ENCODE measurements at places on chromosomes 3 and 15. TPM values are rescaled to one million over a fixed set of nuclear protein-coding genes. Genes with fewer than 3 reads are reported as not detected.

CCDC9B gene
- total RNA-seq = 34.8 TPM

GASK1A gene
- total RNA-seq = 24.3 TPM

TGFBR2 gene
- 68.2 TPM for total RNA-seq

NCEH1 gene
- 12.0 TPM for total RNA-seq

SAMD7 gene
- not detected for total RNA-seq

GABRR3 gene
- total RNA-seq = not detected

ANKRD63 gene
- not detected for total RNA-seq

PATL2 gene
- total RNA-seq = 0.79 TPM

GPR87 gene
- 27.1 TPM for total RNA-seq

DYNLT2B gene
- 13.9 TPM for total RNA-seq

RLBP1 gene
- not detected for total RNA-seq

SLC27A2 gene
- not detected for total RNA-seq

RBP2 gene
- not detected for total RNA-seq

IQSEC1 gene
- total RNA-seq = 25.1 TPM

C3orf70 gene
- total RNA-seq = 0.11 TPM

TSEN2 gene
- 14.1 TPM for total RNA-seq

PROK2 gene
- total RNA-seq = not detected
